ENCODE measurements at places on chromosomes 12 and 14. TPM values are rescaled to one million over a fixed set of nuclear protein-coding genes. Genes with fewer than 3 reads are reported as not detected.

The LAG3 gene
- 269 TPM for total RNA-seq

The TPH2 gene
- not detected for total RNA-seq

The GLI1 gene
- 1.2 TPM for total RNA-seq

The KRT73 gene
- 0.09 TPM for total RNA-seq

The C1S gene
- 2.6 TPM for total RNA-seq

- DNase-seq: no peak
These were observed 71.8 kb upstream of the OVCH1 start for GRCh38 chr12:29569132-29569757.

DNA sequence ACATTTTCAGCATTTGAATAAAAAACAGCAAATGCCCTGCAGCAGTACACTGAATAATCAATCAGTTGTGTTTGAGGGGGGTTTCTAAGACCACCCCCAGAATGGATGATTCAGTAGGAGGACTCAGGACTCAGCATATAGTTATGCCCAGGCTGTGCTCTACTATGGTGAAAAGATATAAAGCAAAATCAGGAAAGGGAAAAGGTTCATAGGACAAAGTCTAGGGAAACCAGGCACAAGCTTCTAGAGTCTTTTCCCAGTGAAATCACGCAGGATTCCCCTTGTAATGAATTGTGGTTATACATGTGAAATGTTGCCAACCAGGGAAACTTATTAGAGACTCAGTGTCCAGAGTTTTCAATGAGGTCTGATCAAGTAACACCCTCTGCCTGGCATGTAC is 25.0 kb upstream of the SLC17A8 start:
- no peak for DNase-seq

GRCh38 chr12:31369712-31370521 is 44.0 kb upstream of the SINHCAF start:
- no peak for DNase-seq

The TMTC1 gene
- total RNA-seq: 0.49 TPM

GRCh38 chr12:119668324-119668841 is 450 bp downstream of the PRKAB1 start:
- DNase-seq: no peak

The CBLN3 gene
- 4.5 TPM for total RNA-seq

The TRPV4 gene
- not detected for total RNA-seq

GRCh38 chr12:213527-213932 is 427 bp downstream of the SLC6A12 start:
- no peak for DNase-seq

The PMEL gene
- not detected for total RNA-seq

The PLEKHA5 gene
- 2.3 TPM for total RNA-seq

- DNase-seq: no peak
These were observed 59.2 kb downstream of the HECTD4 start for GRCh38 chr12:112322882-112323547.

DNA sequence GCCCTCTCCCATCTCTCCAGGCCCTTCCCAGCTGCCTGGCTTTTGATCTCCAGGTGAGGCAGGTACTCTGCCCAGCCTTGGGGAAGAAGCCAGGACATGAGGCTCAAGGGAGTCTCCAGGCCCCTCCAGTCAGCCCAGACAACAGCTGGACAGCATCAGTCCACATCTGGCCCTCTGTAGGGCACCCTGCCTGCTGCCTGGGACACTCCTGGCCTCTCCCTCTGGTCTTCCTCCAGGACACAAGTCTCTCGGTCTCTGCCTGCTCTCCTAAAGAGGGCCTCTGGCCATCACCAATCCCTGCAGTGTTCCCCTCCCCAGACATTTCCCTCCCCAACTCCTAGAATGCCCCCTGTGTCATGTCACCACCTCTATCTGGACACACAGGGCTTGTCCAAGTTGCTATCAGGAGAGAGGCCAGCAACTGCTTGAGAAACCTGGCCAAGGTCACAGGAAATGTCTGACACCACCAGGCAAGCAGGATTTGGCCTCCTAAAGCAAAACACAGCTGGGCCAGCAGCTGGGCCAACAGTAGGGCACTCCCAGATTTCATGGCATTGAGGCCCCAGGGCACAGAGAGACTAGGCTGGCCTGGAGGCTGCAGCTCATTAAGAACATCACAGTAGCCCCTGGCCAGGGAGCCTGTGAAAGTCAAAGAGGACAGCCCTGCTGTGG is 29.0 kb downstream of the LTBP2 start:
- DNase-seq: no peak

The CPNE6 gene
- not detected for total RNA-seq

- no peak for DNase-seq
These were observed 37.0 kb upstream of the TMX1 start for GRCh38 chr14:51202914-51203665.

DNA sequence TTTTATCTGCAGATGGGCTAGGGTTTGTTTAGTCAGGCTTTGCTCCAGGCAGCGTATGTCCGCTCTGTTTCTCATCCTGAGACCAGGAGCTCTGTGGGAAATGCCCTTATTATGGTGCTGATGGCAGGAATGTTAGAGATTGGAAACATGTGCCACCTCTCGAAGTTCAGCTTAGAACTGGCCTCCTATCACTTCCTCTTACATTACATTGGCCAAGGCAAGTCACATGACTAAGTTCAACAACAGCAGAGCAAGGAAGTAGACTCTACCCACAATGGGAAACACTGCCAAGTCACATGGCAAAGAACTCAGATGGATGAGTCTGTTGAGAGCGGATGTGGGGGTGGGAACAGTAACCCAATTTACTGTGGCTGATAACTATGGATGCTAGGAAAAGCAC is 161.9 kb upstream of the WSCD2 start:
- DNase-seq: no peak

GRCh38 chr12:43066471-43066870 is 476.9 kb upstream of the PRICKLE1 start:
- no peak for DNase-seq
